ENCODE measurements at places on chromosomes 2 and 18. TPM values are rescaled to one million over a fixed set of nuclear protein-coding genes. Genes with fewer than 3 reads are reported as not detected.

GRCh38 chr2:59968441-59968840 is 585.0 kb downstream of the BCL11A start:
- no peak for DNase-seq
- H3K36me3 ChIP-seq = no peaks in the 10 kb centered on the region
- H3K4me1 ChIP-seq = no peaks in the 10 kb centered on the region
- peaks cover 9% of the 10 kb centered on the region for H3K27me3 ChIP-seq
- no peak overlapping the region for H3K27ac ChIP-seq

GRCh38 chr2:51619961-51620360 is 588.0 kb upstream of the NRXN1 start:
- H3K4me3 ChIP-seq = no peak overlapping the region
- no peak overlapping the region for H3K27ac ChIP-seq
- H3K27me3 ChIP-seq = peaks cover 3% of the 10 kb centered on the region
- peaks cover 7% of the 10 kb centered on the region for H3K36me3 ChIP-seq
- DNase-seq = no peak

Gene DNAJC5G
- total RNA-seq = not detected

Gene TWSG1
- 40.4 TPM for total RNA-seq

- H3K4me3 ChIP-seq = no peak overlapping the region
- no peak for DNase-seq
- H3K27me3 ChIP-seq = peaks cover 66% of the 10 kb centered on the region
- H3K4me1 ChIP-seq = no peaks in the 10 kb centered on the region
These were observed 16.9 kb downstream of the COL6A3 start for GRCh38 chr2:237397072-237397471.

- no peaks in the 10 kb centered on the region for H3K36me3 ChIP-seq
- no peak overlapping the region for H3K27ac ChIP-seq
- no peak for DNase-seq
- no peak overlapping the region for H3K4me3 ChIP-seq
- peaks cover 20% of the 10 kb centered on the region for H3K4me1 ChIP-seq
These were observed 132.4 kb downstream of the MREG start for GRCh38 chr2:215880970-215881369.

GRCh38 chr18:56678836-56679565 is 27.8 kb downstream of the WDR7 start:
- H3K36me3 ChIP-seq = peaks cover 5% of the 10 kb centered on the region
- H3K4me3 ChIP-seq = no peak overlapping the region
- H3K4me1 ChIP-seq = peaks cover 3% of the 10 kb centered on the region
- no peaks in the 10 kb centered on the region for H3K27me3 ChIP-seq
- no peak overlapping the region for H3K27ac ChIP-seq
- no peak for DNase-seq

GRCh38 chr18:13455960-13456481 is 237.5 kb downstream of the LDLRAD4 start:
- no peak for DNase-seq
- no peak overlapping the region for H3K27ac ChIP-seq
- no peak overlapping the region for H3K4me3 ChIP-seq
- no peaks in the 10 kb centered on the region for H3K36me3 ChIP-seq
- H3K27me3 ChIP-seq = peaks cover 39% of the 10 kb centered on the region

GRCh38 chr2:238123218-238123971 is 15.1 kb upstream of the KLHL30 start:
- DNase-seq = no peak
- peaks cover 5% of the 10 kb centered on the region for H3K27me3 ChIP-seq
- H3K36me3 ChIP-seq = no peaks in the 10 kb centered on the region

DNA sequence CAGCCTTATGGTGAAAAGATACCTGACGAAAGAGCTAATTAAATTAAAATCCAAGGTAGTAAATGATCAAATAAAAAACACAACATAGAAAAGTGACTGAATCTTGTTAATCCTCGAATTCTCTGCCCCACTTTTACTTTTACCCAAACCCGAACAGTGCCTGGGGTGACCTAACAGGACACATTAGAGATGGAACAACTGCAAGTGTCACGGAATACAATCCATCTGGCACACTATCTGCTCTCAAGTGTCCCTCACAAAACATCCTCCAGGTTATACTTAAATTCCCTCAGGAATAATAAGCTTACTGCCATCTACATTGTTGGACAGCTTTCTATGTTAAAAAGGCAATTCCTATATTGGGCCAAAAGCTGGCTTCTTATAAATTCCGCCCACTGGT is 236.3 kb upstream of the SLC14A2 start:
- no peak overlapping the region for H3K27ac ChIP-seq
- peaks cover 94% of the 10 kb centered on the region for H3K27me3 ChIP-seq
- no peak overlapping the region for H3K4me3 ChIP-seq
- peaks cover 1% of the 10 kb centered on the region for H3K36me3 ChIP-seq

GRCh38 chr18:51429644-51430043 is 232.2 kb upstream of the MEX3C start:
- H3K27ac ChIP-seq = no peak overlapping the region
- DNase-seq = no peak
- peaks cover 10% of the 10 kb centered on the region for H3K4me1 ChIP-seq
- no peak overlapping the region for H3K4me3 ChIP-seq
- no peaks in the 10 kb centered on the region for H3K36me3 ChIP-seq
- peaks cover 4% of the 10 kb centered on the region for H3K27me3 ChIP-seq

GRCh38 chr2:211396815-211397214 is 840.4 kb downstream of the CPS1 start:
- H3K4me3 ChIP-seq = no peak overlapping the region
- peaks cover 39% of the 10 kb centered on the region for H3K4me1 ChIP-seq
- H3K27me3 ChIP-seq = no peaks in the 10 kb centered on the region
- no peaks in the 10 kb centered on the region for H3K36me3 ChIP-seq
- no peak for DNase-seq
- peak overlapping the region; percentile 43 for H3K27ac ChIP-seq

Gene IL36RN
- 0.13 TPM for total RNA-seq

Gene CYP20A1
- 25.4 TPM for total RNA-seq

Gene ABCB11
- total RNA-seq = 0.09 TPM

Gene KCNG3
- total RNA-seq = 0.16 TPM

GRCh38 chr2:95275601-95276243 is 1.5 kb downstream of the PROM2 start:
- H3K27me3 ChIP-seq = no peaks in the 10 kb centered on the region
- DNase-seq = no peak
- H3K4me1 ChIP-seq = peaks cover 8% of the 10 kb centered on the region
- H3K27ac ChIP-seq = no peak overlapping the region
- no peaks in the 10 kb centered on the region for H3K36me3 ChIP-seq

DNA sequence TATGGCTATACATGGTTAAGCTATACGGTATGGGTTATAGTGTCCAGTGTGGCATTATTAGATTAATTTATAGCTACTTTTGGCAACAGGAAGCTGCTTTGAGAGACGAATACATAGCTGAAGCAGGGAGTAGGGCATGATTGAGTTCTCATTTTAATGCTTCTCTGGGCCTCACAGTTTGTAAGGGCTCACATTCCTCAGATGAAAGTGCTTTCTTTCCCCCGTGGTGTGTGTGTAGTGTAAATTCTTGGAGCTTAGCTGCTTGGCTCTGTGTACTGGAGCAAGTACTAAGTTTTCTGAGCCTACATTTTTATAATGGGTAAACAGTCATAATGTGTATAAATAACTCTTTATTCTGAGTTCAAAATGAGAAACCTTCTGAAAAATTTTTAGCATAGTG is 173.7 kb downstream of the PTPRM start:
- DNase-seq = no peak
- H3K27ac ChIP-seq = no peak overlapping the region
- peaks cover 8% of the 10 kb centered on the region for H3K4me1 ChIP-seq
- H3K36me3 ChIP-seq = peaks cover 3% of the 10 kb centered on the region
- H3K4me3 ChIP-seq = no peak overlapping the region

Gene HPCAL1
- total RNA-seq = 16.8 TPM

Gene M1AP
- total RNA-seq = 2.5 TPM

Gene REG3G
- not detected for total RNA-seq

Gene ETAA1
- total RNA-seq = 22.7 TPM

Gene MC5R
- total RNA-seq = not detected

GRCh38 chr2:77086478-77086877 is 435.7 kb downstream of the LRRTM4 start:
- no peaks in the 10 kb centered on the region for H3K36me3 ChIP-seq
- peaks cover 9% of the 10 kb centered on the region for H3K4me1 ChIP-seq
- H3K27ac ChIP-seq = no peak overlapping the region
- peaks cover 46% of the 10 kb centered on the region for H3K27me3 ChIP-seq

Gene PRKCE
- total RNA-seq = 3.9 TPM

DNA sequence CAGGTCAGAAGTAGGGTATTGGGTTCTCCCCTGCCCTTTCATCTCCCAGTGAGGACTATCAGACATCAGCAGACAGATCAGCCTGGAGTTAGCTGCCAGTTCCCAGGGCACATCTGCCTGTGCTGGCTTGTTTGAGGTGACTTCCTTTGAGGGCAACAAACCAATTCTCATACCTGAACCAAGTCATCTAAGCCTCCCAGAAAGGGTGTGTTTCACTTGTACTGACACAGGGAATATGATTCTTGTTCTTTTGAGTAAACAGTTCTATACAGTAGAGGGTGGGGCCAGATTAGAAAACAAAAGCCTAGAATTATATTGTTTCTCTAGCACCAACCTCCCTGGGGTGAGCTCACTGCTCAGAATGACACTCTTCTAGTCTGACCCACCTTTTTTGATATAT is 591.9 kb downstream of the SLC4A3 start:
- peaks cover 14% of the 10 kb centered on the region for H3K4me1 ChIP-seq
- H3K36me3 ChIP-seq = no peaks in the 10 kb centered on the region

Gene NAPG
- 27.3 TPM for total RNA-seq

Gene ITPRIPL1
- 6.1 TPM for total RNA-seq

DNA sequence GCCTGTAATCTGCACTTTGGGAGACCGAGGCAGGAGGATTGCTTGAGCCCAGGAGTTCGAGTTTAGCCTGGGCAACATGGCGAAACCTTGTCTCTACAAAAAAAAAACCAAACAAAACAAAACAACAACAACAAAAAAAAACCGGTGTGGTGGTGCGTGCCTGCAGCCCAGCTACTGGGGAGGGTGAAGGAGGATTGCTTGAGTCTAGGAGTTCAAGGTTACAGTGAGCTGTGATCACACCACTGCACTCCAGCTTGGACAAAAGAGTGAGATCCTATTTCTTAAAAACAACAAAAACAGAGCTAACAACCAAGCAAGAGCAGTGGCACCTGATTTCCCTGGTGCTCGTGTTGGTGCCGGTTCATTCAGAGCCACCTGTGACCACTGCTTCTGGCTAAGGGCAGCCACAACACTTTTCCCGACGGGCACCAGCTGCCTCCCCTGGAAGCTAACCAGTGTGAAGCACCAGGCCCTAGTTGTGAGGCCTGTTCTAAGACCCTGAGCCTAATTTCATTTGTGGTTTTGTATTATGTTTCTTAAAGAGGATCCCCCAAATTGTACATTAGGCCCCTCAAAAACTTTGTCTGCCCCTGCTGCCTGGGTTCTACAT is 1.3 kb downstream of the AOX1 start:
- peak overlapping the region; percentile 39 for H3K4me3 ChIP-seq
- no peak for DNase-seq
- no peaks in the 10 kb centered on the region for H3K36me3 ChIP-seq

DNA sequence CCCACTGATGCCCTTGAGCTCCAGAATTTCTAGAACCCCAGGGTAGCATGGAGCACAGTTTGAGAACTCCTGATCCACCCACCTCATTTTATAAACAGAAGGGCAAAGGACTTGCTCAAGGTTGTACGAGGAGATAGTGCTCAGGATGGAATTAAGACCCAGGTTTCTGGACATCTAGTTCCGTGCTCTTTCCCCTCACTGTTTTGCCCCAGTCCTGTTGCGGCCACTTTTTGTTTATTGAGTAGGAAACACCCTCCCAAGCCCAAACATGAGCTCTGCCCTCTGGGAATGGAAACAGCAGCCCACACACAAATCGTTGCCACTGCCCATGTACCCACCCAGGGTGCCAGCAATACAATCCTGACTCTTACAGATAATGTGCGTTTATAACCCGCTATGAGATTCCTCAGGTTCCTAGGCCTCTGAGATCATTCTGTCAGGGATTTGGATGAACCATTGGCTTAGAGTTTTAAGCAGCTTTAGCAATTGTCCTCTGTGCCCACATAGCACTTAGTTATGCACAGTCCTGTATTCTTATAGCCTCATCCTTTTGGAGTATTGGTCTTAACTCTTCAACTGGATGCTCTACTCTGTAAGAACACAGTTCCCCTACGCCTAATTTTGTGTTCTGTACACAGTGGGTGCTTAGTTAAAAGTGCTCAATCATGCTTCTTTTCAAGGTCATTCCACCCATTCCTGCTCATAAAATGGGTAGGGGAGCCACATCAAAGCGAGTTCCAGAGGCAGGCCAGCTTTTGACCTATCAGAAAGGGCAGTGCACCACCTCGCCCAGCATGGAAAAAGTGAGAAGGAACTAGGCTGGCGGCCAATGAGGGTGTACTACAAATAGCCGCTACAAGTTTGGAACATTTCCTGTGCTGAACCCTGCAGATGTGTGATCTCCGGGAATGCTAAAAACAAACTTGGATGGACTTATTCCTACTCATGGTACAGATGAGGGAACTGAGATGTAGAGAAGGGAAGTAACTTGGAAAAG is 60.3 kb upstream of the IGFBP2 start:
- no peaks in the 10 kb centered on the region for H3K4me1 ChIP-seq
- no peak overlapping the region for H3K4me3 ChIP-seq
- no peak overlapping the region for H3K27ac ChIP-seq
- H3K36me3 ChIP-seq = no peaks in the 10 kb centered on the region
- DNase-seq = no peak

Gene WDR43
- total RNA-seq = 60.7 TPM

Gene MFF
- 84.8 TPM for total RNA-seq

Gene CYP27A1
- total RNA-seq = 16.4 TPM

Gene CPS1
- 4.9 TPM for total RNA-seq

GRCh38 chr2:94923196-94923595 is 52.0 kb downstream of the TEKT4 start:
- no peaks in the 10 kb centered on the region for H3K36me3 ChIP-seq
- no peak for DNase-seq
- H3K4me3 ChIP-seq = no peak overlapping the region
- H3K4me1 ChIP-seq = no peaks in the 10 kb centered on the region
- no peaks in the 10 kb centered on the region for H3K27me3 ChIP-seq
- H3K27ac ChIP-seq = no peak overlapping the region

DNA sequence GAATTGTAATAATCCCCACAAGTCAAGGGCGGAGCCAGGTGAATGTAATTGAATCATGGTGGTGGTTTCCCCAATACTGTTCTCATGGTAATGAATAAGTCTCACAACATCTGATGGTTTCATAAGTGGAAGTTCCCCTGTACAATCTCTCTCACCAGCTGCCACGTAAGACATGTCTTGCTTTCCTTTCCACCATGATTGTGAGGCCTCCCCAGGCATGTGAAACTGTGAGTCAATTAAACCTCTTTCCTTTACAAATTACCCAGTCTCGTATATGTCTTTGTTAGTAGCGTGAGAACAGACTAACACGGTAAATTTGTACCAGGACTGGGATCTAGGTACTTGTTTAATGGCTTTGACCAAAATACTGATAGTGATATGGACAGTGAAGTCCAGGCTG is 744.3 kb upstream of the REG3G start:
- no peak overlapping the region for H3K4me3 ChIP-seq
- H3K36me3 ChIP-seq = no peaks in the 10 kb centered on the region
- no peaks in the 10 kb centered on the region for H3K27me3 ChIP-seq

Gene LBX2
- total RNA-seq = 9.3 TPM

Gene C2orf80
- total RNA-seq = not detected

DNA sequence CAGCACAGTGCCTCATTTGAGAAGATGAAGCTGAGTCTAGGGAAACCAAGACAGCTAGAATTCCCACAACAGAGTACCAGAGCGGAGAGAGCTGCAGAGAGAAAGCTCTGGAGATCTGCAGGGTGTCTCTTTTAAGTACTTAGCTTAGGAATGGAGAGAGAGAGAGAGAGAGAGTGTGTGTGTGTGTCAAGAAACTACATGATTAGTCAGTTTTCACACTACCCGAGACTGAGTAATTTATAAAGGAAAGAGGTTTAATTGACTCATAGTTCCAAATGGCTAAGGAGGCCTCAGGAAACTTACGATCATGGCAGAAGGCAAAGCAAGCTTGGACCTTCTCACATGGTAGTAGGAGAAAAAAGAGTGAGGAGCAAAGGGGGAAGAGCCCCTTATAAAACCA is 64.0 kb downstream of the HIBCH start:
- H3K27ac ChIP-seq = no peak overlapping the region
- H3K27me3 ChIP-seq = no peaks in the 10 kb centered on the region
- peaks cover 21% of the 10 kb centered on the region for H3K36me3 ChIP-seq
